ENCODE measurements at places on chromosomes 7 and 10.
A peak's percentile ranks its signal among the peaks of the same experiment; 100 is the strongest.

GRCh38 chr10:33150146-33150545 lies 184.3 kb downstream of the NRP1 start:
- DNase-seq: no peak

GRCh38 chr7:48182718-48183369 lies 11.6 kb downstream of the ABCA13 start:
- peak; percentile 31 for DNase-seq

- no peak for DNase-seq
Measured at GRCh38 chr10:18261768-18262231, 121.6 kb downstream of the CACNB2 start.

DNA sequence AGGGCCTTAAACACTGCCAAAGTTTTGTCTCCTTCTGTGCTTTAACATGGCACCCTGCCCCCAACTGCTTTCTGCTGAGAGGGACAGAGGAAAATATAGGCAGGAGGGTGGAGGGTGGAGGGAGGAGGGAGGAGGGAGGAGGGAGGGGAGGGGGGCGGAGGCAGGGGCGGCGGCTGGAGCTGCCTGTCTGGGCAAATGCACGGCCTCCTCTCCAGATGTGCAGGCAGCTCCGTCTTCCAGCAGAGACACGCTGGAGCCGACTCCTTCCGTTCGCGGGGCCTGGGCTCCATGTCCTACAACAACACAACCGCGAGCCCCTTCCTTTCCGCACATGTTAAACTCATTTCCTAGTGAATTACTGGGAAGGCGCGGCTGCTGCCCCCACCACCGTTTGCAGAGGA lies 14.2 kb downstream of the EBF3 start:
- DNase-seq: no peak

- DNase-seq: no peak
Measured at GRCh38 chr10:82438277-82438676, 563.3 kb downstream of the NRG3 start.

- DNase-seq: peak; percentile 91
Measured at GRCh38 chr7:116524609-116525297, at the start of gene CAV1. Gene CAV1 (plus strand): TSS chr7:116525036. CDS start chr7:116525063, 27 bp downstream.

DNA sequence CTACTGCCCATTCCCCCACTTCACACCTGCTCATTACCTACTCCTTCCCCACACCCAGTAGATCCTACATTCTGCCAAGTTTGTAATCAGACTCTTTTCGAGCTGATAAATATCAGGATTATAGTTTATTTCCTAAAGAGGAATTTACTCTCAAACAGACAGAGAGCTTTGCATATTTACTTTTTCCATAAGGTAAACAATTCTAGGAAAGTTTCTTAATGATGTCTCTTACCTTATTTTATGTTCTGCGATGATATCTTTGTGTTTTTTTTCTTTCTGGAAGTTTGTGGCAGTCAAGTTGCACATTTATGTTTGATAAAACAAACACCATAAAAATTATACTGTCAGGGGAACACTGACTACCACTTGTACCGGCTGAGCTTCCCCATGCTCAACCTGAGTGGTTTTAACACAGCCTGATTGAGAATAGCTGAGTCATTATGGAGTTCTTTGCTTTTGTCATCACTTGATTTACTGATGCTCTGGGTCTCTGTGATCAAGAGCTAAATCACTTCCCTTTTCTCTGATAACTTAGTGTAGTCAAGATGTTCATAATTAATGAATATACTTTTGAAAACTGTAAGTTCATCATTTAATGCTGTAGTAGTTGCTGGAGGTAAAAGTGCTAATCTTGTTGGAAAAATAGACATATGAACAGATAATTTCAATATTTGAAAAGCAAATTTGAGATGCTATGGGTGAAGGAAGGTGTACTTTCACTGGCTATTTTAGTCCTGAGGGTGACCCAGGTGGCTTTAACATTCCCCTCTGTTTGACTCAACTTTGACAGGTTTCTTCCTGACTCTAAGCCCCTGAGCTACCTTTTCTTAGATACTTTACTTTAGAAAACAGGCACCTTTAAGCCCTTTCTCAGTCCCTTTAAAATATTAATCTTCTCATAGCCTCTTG lies 1034.5 kb upstream of the LRRTM3 start:
- no peak for DNase-seq

DNA sequence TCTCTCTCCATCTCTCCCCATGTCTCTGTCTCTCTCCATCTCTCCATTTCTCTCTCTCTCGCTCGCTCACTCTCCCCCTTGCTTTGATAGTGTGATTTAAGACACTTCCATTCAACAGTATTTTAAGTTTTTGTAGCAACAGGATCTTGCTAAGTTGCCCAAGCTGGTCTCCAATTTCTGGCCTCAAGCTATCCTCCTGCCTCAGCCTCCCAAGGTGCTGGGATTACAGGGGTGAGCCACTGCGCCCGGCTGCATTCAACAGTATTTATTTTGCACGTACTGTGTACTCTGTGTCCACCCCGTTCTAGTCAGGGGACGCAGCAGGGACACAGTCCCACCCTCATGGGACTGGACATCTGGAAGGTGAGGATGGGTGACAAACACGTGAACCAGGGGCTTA lies 14.4 kb upstream of the PDGFA start:
- DNase-seq: no peak

DNA sequence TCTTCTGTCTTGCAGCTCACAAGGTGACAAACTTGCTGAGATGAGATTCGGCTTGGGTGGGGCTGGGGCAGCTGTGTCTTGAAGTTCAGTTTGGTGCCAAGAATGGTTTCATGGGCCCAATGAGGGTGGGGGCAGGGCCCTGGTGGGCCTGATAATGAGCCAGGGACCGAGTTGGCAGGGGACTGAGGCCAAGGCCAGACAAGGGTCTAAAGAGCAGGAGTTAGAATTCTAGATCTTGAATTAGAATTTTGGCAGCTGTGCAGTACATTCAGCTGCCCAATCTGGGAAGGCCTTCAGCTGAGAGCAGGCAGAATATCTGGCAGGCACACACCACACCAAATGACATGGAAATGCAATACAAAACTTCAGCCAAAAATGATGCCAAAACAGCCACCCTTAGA lies 1.5 kb upstream of the JAZF1 start:
- DNase-seq: no peak

DNA sequence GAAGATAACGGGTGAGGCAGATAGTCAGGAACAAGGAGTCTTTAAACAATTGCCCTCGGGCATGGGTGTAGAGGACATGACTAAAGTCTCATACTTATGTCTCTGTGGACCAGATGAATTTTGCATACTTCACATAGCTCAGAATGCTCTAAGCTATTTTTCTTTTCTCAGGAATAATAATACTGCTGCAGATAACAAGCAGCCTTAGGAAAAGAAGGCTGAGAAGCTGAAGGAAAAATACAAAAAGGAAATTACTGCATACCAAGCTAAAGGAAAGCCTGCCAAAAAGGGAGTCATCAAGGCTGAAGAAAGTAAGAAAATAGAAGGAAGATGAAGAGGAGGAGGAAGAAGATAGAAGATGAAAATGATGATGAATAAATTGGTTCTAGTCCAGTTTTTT lies 13.4 kb upstream of the ERCC6 start:
- DNase-seq: peak; percentile 95

GRCh38 chr10:112875476-112876267 lies 74.4 kb upstream of the TCF7L2 start:
- peak; percentile 9 for DNase-seq

GRCh38 chr7:31398815-31399214 lies 58.3 kb upstream of the NEUROD6 start:
- no peak for DNase-seq

GRCh38 chr10:100736809-100737354 lies 8.5 kb upstream of the PAX2 start:
- DNase-seq: no peak

DNA sequence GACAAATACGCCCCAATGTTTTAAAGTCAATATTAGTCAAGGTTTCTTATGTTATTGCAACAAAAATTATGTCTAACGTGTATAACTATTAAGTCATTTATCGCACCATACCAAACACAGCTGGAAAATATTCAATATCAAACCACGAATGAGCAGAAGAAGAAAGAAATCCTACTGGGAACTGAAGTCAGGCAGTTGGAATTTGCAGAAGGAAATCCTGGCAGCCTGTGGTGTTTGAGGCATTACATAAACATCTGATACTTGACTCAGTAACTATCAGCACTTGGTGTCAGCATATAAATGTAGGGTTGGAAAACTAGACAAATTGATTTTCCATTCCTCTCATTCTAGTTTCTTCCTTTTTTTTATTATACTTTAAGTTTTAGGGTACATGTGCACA lies 83.4 kb upstream of the NUPR2 start:
- DNase-seq: no peak

GRCh38 chr10:116741391-116742351 lies 695 bp downstream of the HSPA12A start:
- DNase-seq: no peak

DNA sequence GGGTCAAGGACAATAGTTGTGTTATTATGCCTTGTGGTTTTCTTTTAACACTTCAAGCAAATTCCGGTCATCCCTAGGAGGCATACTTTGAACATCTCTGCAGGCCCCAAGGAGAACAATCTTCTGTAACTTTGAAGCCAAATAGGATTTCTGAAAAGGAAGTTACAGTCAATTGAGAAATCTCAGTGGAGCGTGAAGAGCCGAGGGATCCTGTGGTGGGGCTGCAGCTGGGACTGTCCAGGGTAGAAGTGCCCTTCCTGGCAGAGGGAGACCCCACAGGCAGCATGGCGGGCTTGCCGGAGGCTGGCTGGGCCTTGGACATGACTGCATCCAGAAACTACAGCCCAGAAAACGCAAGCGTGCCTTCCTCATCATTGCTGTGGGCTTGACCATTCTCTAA lies 179.7 kb downstream of the PTPN20 start:
- no peak for DNase-seq

GRCh38 chr7:22361795-22362194 lies 4.8 kb upstream of the RAPGEF5 start:
- DNase-seq: no peak

- DNase-seq: no peak
Measured at GRCh38 chr7:83866582-83866981, 217.6 kb upstream of the SEMA3E start.

GRCh38 chr10:36531621-36532020 lies 593.8 kb upstream of the ANKRD30A start:
- no peak for DNase-seq

DNA sequence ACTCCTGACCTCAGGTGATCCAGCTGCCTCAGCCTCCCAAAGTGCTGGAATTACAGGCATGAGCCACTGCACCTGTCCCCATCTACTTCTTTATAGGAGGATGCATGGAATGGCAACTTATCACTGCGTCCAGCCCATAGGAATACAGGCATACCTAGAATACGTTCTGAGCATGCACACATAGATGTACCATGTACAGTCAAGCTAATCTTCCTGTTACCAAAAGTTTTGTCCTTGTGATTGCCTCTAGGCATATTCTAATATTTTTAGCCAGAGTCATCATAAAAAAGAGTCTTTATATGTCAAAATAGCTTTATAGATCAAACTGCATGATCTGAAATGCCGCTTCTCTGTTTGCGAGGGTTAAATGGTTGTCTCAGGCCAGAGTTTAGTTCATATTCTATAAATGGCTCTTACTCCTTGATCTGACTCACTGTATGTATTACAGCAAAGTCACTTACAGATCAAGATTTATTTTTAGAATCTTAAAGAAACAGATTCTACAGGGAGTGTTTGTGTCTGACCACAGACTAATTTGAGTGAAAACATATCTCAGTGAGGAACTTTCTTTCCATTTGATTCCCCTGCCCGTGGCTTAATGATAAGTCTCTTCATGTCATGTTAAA lies 210.9 kb downstream of the CREB5 start:
- DNase-seq: peak; percentile 32

GRCh38 chr10:129760416-129760815 lies 203.7 kb downstream of the EBF3 start:
- no peak for DNase-seq

DNA sequence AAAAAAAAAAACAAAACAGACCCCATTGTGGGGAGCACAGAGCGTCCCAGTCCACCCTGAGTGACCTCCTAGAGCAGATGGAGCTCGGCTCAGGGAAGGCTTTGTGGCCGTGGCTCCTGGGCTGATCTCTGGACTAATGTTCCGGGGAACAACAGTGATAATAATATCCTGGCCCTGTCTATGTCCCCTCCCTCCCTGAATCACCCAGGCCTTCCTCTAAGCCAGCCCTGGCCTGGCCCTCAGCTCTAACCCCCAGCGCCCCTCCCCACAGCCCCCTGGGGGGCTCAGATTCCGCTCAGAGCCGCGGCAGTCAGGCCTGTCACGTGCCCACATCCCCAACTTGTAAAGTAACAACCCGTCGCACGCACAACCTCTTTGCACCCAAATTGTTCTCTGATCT lies 48.3 kb downstream of the MICALL2 start:
- no peak for DNase-seq

GRCh38 chr10:129725890-129726631 lies 238.0 kb downstream of the EBF3 start:
- no peak for DNase-seq

DNA sequence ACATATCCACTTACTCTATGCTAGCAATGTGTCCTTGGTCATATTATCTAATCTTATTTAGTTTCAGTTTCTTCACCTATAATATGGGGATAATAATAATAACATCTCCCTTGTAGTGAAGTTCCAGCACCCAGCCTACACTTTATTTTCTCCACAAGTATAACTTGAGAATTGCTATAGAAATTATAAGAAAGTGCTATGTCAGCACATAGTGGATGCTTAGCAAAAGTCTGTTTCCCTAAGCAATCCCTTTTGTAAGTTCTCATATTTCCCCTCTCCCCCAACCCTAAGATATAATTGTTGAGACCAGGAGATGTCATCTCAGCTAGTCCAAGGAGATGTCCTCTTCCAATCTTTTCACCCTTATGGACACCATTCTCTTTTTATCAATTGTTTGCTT lies 5.8 kb upstream of the TRUB1 start:
- DNase-seq: no peak

DNA sequence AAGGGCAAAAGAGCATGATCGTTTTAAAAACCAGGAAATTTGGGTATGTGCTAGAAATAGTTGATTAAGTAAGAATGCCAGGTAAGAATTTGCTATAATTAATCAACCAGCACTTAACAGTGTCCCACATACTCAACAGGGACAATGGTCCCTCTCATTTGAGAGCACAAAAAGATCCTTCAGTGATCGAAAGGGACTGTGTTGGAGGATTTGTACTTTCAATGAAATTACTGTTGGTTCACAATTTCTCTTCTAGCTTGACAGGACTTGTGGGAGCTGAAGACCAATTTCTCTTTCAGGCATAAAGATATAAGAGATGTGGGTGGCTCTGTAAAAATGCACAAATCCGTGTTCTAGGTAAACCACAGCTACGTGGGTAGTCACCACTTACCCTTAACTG lies 12.5 kb upstream of the PLEKHS1 start:
- DNase-seq: no peak

DNA sequence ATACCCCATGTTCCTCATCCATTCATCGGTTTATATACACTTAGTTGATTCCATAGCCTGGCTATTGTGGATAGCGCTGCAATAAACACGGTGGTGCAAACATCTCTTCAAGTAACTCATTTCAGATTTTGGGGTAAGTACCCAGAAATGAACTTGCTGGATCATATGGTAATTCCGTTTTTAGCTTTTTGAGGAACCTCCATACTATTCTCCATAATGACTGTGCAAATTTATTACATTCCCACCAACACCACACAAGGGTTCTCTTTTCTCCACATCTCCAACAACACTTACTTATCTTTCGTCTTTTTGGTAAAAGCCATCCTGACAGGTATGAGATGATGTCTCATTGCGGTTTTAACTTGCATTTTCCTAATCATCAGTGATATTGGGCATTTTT lies 3.7 kb downstream of the NPFFR1 start:
- no peak for DNase-seq
